ENCODE measurements at places on chromosomes 6 and 20. TPM values are rescaled to one million over a fixed set of nuclear protein-coding genes. Genes with fewer than 3 reads are reported as not detected.

DNA sequence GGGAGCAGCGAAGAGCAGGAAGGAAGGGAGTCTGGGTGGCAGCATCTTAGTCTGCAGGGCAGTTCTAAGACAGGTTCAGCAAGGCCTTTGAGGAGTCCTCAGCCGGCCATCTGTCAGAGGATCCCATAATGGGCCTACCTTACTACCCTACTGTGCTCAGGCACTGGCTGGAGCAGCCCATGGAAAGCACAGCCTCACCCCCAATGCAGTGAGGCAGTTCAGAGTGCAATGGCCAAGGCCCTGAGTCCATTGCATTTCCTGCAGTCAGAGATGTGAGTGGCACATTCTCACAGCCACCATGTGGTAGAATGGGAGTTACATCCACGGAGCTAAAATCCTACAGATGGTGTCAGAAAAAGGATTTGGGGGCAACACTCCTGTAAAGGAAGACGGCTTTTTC, 19.4 kb upstream of the OVOL2 start:
- no peaks in the 10 kb centered on the region for H3K27me3 ChIP-seq
- no peak overlapping the region for H3K4me3 ChIP-seq
- no peak for DNase-seq
- H3K4me1 ChIP-seq, result no peaks in the 10 kb centered on the region
- H3K36me3 ChIP-seq, result no peaks in the 10 kb centered on the region

- no peak overlapping the region for H3K4me3 ChIP-seq
- no peak for DNase-seq
- H3K27ac ChIP-seq, result no peak overlapping the region
- H3K27me3 ChIP-seq, result no peaks in the 10 kb centered on the region
- H3K4me1 ChIP-seq, result peaks cover 4% of the 10 kb centered on the region
These were observed 222.9 kb downstream of the TTLL2 start for GRCh38 chr6:167547751-167548150.

DNA sequence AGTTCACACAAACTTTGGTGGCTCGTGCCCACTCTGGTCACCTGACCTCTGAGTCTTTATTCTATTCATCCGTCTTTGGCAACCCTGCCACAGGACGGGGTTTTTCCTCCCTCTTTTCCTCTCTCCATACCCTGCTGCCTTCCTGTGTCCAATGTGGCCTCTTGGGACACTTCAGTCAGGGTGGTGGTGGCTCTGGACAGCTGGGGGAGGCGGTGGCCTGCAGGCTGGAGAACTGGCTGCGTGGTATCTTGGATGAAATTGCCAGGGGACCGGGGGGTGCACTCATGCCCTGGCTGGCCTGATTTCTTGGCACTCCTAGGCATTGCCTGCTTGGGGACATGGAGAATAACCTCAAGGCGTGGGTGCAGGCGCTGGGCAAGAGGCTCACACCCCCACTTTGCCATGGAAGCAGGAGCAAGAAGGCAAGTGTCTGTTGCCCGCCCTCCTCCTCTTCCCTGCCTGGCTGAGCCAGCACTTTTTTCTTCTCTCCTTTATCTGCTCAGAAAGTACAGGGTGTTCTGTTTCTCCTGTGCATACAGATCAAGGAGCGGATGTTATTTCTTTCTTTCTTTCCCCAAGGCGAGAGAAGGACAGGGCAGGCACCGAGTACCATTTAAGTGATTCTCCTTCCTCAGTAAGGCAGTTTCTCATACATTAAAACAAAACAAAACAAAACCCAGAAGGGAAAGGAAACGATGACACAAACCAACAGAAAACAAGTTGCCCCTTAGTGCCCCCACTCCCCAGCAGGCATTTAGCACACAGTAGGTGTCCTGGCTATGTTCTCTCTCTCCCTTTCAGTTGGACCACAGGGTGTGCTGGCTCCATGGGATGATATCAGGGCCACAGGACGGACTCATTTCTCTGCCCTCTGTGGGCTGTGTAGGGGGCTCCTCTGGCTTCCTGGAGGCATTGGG, 155.5 kb upstream of the RNF24 start:
- H3K36me3 ChIP-seq, result no peaks in the 10 kb centered on the region
- H3K4me3 ChIP-seq, result no peak overlapping the region
- H3K4me1 ChIP-seq, result no peaks in the 10 kb centered on the region
- H3K27me3 ChIP-seq, result no peaks in the 10 kb centered on the region
- DNase-seq, result no peak
- peak overlapping the region; percentile 19 for H3K27ac ChIP-seq

DNA sequence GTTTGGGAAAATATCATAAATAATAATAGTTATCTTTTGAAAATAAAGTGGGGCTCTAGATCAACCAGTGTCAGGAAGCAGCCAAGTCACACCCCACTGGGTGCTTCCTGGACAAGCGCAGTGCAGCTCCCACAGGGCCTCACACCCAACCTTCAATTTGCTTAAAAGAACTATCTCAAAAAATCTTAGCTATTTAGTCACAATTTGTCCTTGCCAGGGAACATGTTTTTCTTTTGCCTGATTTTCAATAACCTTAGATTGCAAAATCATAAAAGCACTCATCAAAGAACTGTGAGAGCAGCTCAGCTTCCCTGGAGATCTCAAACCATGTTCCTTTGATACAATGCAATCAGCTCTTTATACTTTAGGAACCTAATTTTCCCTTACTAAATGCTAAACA, 1.6 kb upstream of the NCOA7 start:
- H3K4me3 ChIP-seq, result no peak overlapping the region
- H3K27me3 ChIP-seq, result no peaks in the 10 kb centered on the region
- no peaks in the 10 kb centered on the region for H3K4me1 ChIP-seq
- no peak for DNase-seq

DNA sequence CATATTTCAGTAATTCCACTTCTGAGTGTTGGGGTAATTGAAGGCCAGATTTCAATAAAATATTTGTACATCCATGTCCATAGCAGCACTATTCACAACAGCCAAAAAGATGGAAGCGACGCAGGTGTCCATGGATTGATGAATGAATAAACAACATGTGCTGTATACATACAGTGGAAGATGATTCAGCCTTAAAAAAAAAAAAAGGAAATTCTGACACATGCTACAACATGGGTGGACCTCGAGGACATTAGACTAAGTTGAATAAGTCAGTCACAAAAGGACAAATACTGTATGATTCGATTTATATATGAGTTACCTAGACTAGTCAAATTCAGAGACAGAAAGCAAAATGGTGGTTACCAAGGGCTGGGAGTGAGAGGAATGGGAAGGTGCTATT, 57.2 kb downstream of the TRAM2 start:
- no peak overlapping the region for H3K4me3 ChIP-seq
- no peak overlapping the region for H3K27ac ChIP-seq
- peaks cover 10% of the 10 kb centered on the region for H3K4me1 ChIP-seq
- no peaks in the 10 kb centered on the region for H3K27me3 ChIP-seq
- no peak for DNase-seq
- H3K36me3 ChIP-seq, result no peaks in the 10 kb centered on the region

- peaks cover 14% of the 10 kb centered on the region for H3K4me1 ChIP-seq
- no peaks in the 10 kb centered on the region for H3K27me3 ChIP-seq
- no peaks in the 10 kb centered on the region for H3K36me3 ChIP-seq
- no peak overlapping the region for H3K4me3 ChIP-seq
These were observed 3.3 kb downstream of the MAPRE1 start for GRCh38 chr20:32823078-32823477.

GRCh38 chr6:107185391-107185970, 70.2 kb upstream of the BEND3 start:
- H3K4me3 ChIP-seq, result no peak overlapping the region
- no peaks in the 10 kb centered on the region for H3K4me1 ChIP-seq
- DNase-seq, result no peak
- no peaks in the 10 kb centered on the region for H3K36me3 ChIP-seq
- no peaks in the 10 kb centered on the region for H3K27me3 ChIP-seq
- H3K27ac ChIP-seq, result no peak overlapping the region

- DNase-seq, result no peak
- H3K4me3 ChIP-seq, result no peak overlapping the region
- H3K27ac ChIP-seq, result peak overlapping the region; percentile 79
- H3K36me3 ChIP-seq, result no peaks in the 10 kb centered on the region
- H3K27me3 ChIP-seq, result no peaks in the 10 kb centered on the region
These were observed 3.8 kb upstream of the STX16 start for GRCh38 chr20:58647162-58647795.

DNA sequence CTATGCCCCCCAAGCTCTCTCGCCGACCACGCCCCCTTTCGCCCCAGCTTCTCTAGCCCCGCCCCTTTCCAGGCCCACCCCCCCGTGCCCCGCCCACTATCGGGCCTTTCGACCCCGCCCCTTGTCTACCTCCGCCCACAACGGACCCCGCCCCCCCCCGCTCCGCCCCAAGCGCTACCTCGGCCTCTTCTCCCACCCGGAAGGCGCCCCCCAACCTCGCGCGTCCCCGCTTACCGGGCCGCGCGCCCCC, 200 bp downstream of the ZBTB22 start:
- peak overlapping the region; percentile 89 for H3K27ac ChIP-seq
- H3K27me3 ChIP-seq, result no peaks in the 10 kb centered on the region
- no peak for DNase-seq

DNA sequence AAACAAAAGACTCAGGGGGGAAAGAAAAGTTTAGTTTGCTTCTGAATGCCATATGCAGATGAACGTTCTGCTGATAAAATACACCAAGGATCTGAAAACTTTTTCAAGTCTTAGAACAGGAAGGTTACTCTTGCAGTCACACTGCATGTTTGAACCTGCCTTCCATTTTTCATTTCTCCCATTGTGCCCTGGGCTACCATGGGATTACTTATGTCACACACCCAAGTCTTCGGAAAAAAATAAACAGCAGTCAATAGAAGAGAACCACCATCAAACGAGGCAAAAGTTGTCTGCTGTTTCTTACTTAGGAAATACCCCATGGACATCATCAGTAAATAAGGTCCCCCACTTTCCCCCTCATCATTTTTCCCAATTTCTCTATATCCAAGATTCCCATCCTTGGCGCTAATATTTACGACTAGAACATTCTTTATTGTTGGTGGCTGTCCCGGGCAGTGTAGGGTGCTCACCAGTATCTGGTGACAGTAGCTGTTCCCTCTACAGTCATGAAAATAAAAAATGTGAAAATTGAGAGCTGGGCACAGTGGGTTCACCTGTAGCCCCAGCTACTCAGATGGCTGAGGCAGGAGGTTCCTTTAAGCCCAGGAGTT, 202.5 kb downstream of the BCAS1 start:
- H3K4me3 ChIP-seq, result no peak overlapping the region
- H3K36me3 ChIP-seq, result no peaks in the 10 kb centered on the region

- no peak for DNase-seq
- H3K4me3 ChIP-seq, result no peak overlapping the region
- no peaks in the 10 kb centered on the region for H3K36me3 ChIP-seq
- no peak overlapping the region for H3K27ac ChIP-seq
- H3K27me3 ChIP-seq, result no peaks in the 10 kb centered on the region
These were observed 6.4 kb downstream of the VNN2 start for GRCh38 chr6:132751306-132751705.

GRCh38 chr6:2809015-2809414, 32.6 kb downstream of the SERPINB1 start:
- H3K4me3 ChIP-seq, result no peak overlapping the region
- H3K27ac ChIP-seq, result no peak overlapping the region
- no peaks in the 10 kb centered on the region for H3K36me3 ChIP-seq
- H3K4me1 ChIP-seq, result no peaks in the 10 kb centered on the region
- H3K27me3 ChIP-seq, result no peaks in the 10 kb centered on the region
- DNase-seq, result no peak

- H3K27ac ChIP-seq, result no peak overlapping the region
- H3K4me1 ChIP-seq, result no peaks in the 10 kb centered on the region
- H3K36me3 ChIP-seq, result no peaks in the 10 kb centered on the region
These were observed 12.0 kb downstream of the CD83 start for GRCh38 chr6:14129575-14129974.

DNA sequence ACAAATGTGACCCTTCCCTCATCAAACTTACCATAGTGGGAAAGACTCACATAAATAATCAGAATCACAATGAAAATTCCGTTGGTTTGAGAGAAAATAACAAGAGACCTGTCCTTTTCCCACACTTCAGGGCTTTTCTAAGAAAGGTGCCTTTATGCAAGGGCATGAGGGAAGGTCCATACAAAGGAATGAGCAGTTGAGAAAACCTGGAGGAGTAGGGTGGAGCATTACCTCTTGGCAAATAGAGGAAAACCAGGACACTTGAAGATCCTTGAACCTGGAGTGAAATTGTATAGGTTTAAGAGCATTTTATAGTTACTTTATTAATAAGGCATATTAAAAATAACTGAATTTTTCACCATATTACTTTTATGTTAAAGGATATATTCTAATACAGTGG, 54.3 kb downstream of the UBR2 start:
- DNase-seq, result no peak
- no peak overlapping the region for H3K27ac ChIP-seq
- no peaks in the 10 kb centered on the region for H3K36me3 ChIP-seq
- no peaks in the 10 kb centered on the region for H3K4me1 ChIP-seq
- H3K27me3 ChIP-seq, result no peaks in the 10 kb centered on the region

DNA sequence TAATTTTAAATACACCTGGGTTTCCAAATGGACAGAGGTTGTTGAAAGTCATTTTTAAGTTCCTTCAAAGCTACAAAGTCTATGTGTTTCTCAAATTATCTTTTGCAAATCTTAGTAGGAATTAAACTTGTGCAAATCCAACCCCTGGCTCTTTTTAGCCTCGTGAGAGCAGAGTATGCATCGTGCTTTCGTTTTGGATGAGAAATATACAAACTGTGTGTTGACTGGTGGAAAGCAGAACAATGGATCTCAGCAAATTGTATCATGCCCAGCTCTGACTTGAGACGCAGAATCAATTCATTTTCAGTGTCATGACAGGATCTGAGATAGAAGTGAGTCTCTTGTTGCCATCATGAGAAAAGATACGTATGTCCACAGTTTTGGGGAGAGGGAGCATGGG, 542.4 kb upstream of the FLRT3 start:
- DNase-seq, result no peak
- no peaks in the 10 kb centered on the region for H3K27me3 ChIP-seq
- no peaks in the 10 kb centered on the region for H3K4me1 ChIP-seq
- no peak overlapping the region for H3K4me3 ChIP-seq

DNA sequence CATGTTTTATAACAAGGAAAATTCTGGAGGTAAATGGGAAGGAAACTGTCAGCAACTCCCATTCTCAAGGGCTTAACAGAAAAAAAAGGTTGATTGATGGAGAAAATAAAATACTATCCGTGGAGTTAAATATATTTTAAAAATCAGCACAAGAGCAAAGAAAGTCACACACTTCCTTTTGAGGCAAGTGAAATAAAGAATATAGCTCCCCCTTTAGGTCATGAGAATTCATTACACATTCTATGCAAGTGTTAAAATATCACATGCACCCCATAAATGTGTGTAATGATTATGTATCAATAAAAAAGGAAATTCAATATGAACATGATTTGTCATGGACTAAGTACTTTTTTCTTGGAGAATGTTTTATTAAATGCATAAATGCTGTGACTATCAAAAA, 349.2 kb downstream of the TPBG start:
- no peak for DNase-seq
- H3K4me3 ChIP-seq, result no peak overlapping the region
- no peaks in the 10 kb centered on the region for H3K36me3 ChIP-seq
- no peaks in the 10 kb centered on the region for H3K27me3 ChIP-seq
- no peaks in the 10 kb centered on the region for H3K4me1 ChIP-seq
- H3K27ac ChIP-seq, result no peak overlapping the region

HLA-DPA1 gene
- total RNA-seq, result 91.5 TPM

PPP1R14C gene
- 2.1 TPM for total RNA-seq

TTBK1 gene
- 0.14 TPM for total RNA-seq

PLCB1 gene
- 13.5 TPM for total RNA-seq

VWA7 gene
- total RNA-seq, result 0.88 TPM

TRIM31 gene
- total RNA-seq, result not detected

RRP36 gene
- total RNA-seq, result 57.2 TPM

SPEF1 gene
- total RNA-seq, result not detected

AKAP7 gene
- 18.4 TPM for total RNA-seq
